Small intestine (tissue), 16 donors: ENCODE measurements at places on chromosomes 5 and 9.

- no peaks in the 10 kb centered on the region for H3K27me3 ChIP-seq
- H3K27ac ChIP-seq, result no peak overlapping the region
- no peak overlapping the region for H3K4me3 ChIP-seq
- no peaks in the 10 kb centered on the region for H3K4me1 ChIP-seq
Measured at GRCh38 chr5:141906517-141906916, 17.2 kb upstream of the DELE1 start.

DNA sequence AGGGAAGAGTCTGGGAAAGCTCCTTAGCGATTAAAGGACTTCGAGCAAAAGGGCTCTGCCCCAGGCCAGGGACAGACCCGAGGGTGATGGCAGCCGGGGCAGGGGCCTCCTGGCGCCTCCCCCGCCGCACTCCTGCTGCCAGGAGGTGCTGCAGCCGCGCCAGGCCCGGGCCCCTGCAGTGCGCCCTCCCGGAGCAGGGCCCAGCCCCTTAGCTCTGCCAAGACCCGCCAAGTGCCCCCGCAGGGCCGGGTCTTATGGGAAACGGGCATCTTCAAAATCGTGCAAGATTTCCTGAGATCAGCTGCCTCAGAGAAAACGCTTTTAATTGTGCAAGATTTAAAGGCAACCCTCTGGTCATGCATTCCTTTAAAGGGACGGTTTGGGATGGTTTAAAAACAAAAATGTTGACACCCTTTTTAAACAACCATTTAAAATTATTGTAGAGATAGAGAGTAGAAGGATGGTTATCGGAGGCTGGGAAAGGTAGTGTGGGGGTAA lies 52.4 kb downstream of the CDC14B start:
- H3K36me3 ChIP-seq, result peaks cover 1% of the 10 kb centered on the region
- no peaks in the 10 kb centered on the region for H3K27me3 ChIP-seq
- peak overlapping the region; percentile 98 for H3K27ac ChIP-seq

- no peaks in the 10 kb centered on the region for H3K27me3 ChIP-seq
- DNase-seq, result no peak
- no peaks in the 10 kb centered on the region for H3K4me1 ChIP-seq
Measured at GRCh38 chr9:92680166-92681119, 10.5 kb upstream of the IPPK start.

GRCh38 chr5:60229691-60230185 lies 336.2 kb upstream of the PDE4D start:
- H3K27ac ChIP-seq, result no peak overlapping the region
- H3K4me3 ChIP-seq, result no peak overlapping the region
- no peak for DNase-seq
- no peaks in the 10 kb centered on the region for H3K27me3 ChIP-seq
- H3K36me3 ChIP-seq, result no peaks in the 10 kb centered on the region

GRCh38 chr9:1575939-1576338 lies 439.2 kb upstream of the SMARCA2 start:
- H3K36me3 ChIP-seq, result no peaks in the 10 kb centered on the region
- H3K4me1 ChIP-seq, result no peaks in the 10 kb centered on the region
- DNase-seq, result no peak
- no peak overlapping the region for H3K27ac ChIP-seq

DNA sequence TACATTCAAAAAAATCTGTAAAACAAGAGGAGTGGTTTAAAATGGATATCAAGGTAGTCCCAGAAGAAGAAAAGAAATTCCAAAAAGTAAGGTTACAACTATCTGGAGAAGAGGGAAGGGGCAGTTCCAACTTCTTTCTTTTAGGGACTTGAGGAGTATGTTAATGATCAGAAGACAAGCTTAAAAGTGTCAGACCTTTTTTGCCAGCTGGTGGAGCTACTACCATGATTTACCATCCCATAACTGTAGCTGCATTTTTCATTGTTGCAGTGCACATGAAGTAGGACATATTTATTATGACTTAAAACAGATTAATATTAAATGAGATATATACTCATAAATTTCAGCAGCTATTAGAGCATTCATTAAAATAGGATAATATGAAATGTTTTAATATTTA lies 158.5 kb upstream of the RGS7BP start:
- H3K27me3 ChIP-seq, result no peaks in the 10 kb centered on the region
- no peaks in the 10 kb centered on the region for H3K4me1 ChIP-seq
- H3K4me3 ChIP-seq, result no peak overlapping the region
- DNase-seq, result no peak
- H3K36me3 ChIP-seq, result no peaks in the 10 kb centered on the region

DNA sequence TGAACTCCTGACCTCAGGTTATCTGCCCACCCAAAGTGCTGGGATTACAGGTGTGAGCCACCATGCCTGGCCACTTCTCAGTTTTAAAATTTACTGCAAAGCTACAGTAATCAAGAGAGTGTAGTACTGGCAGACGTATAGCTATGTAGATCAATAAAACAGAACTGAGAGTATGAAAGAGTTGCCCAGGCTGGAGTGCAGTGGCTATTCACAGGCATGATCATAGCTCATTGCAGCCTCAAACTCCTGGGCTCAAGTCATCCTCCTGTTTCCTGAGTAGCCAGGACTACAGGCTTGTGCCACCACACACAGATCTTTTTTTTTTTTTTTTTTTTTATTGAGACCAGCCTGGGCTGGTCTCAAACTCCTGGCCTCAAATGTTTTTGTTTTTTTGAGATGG lies 26.5 kb upstream of the NCS1 start:
- H3K27me3 ChIP-seq, result no peaks in the 10 kb centered on the region
- peaks cover 2% of the 10 kb centered on the region for H3K4me1 ChIP-seq
- H3K36me3 ChIP-seq, result no peaks in the 10 kb centered on the region
- no peak overlapping the region for H3K4me3 ChIP-seq
- DNase-seq, result no peak

GRCh38 chr9:87119328-87119881 lies 172.1 kb upstream of the GAS1 start:
- no peak overlapping the region for H3K27ac ChIP-seq
- no peak for DNase-seq
- no peak overlapping the region for H3K4me3 ChIP-seq
- no peaks in the 10 kb centered on the region for H3K36me3 ChIP-seq

GRCh38 chr9:113911850-113912557 lies 35.9 kb downstream of the ZNF618 start:
- no peaks in the 10 kb centered on the region for H3K36me3 ChIP-seq
- H3K4me3 ChIP-seq, result no peak overlapping the region
- peak; percentile 18 for DNase-seq
- no peaks in the 10 kb centered on the region for H3K27me3 ChIP-seq

- no peaks in the 10 kb centered on the region for H3K36me3 ChIP-seq
- H3K27ac ChIP-seq, result no peak overlapping the region
- no peaks in the 10 kb centered on the region for H3K4me1 ChIP-seq
- no peak overlapping the region for H3K4me3 ChIP-seq
Measured at GRCh38 chr9:132127888-132128534, 33.8 kb upstream of the NTNG2 start.

DNA sequence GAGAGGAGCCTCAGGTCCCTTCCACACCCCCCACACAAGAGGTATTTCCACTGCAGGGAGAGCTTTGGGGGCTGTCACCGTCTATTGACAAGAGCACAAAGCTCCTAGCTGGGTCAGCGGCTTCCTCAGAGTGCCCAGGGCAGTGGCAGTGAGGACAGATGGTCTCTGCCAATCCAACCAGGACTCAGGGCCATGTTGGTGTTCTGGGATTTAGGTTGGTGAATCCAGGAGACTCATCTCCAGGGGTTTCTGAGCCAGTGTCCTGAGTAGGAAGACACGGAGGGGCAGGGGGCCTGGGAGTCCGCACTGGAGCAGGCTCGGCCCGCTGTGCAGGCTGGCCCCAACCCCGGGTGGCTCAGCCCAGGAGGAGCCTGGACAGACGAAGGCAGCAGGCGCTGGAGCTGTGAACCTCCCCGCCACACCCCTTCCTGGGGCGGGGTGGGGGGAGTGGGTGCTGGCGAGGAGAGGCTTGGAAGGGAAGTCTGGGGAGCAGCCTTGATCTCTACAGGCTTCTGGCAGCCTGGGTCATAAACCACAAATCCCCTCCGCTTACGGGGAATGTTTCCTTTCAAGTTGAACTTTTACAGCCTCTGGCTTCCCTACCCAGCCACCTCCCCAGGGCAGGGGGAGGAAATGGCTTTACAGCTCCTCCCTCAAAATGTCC lies 19.6 kb downstream of the CRB2 start:
- peaks cover 36% of the 10 kb centered on the region for H3K4me1 ChIP-seq
- H3K36me3 ChIP-seq, result no peaks in the 10 kb centered on the region
- DNase-seq, result peak; percentile 61

- H3K36me3 ChIP-seq, result no peaks in the 10 kb centered on the region
- H3K27me3 ChIP-seq, result peaks cover 24% of the 10 kb centered on the region
- H3K4me3 ChIP-seq, result no peak overlapping the region
- no peak overlapping the region for H3K27ac ChIP-seq
- no peak for DNase-seq
Measured at GRCh38 chr9:1031951-1032601, 18.1 kb upstream of the DMRT2 start.

DNA sequence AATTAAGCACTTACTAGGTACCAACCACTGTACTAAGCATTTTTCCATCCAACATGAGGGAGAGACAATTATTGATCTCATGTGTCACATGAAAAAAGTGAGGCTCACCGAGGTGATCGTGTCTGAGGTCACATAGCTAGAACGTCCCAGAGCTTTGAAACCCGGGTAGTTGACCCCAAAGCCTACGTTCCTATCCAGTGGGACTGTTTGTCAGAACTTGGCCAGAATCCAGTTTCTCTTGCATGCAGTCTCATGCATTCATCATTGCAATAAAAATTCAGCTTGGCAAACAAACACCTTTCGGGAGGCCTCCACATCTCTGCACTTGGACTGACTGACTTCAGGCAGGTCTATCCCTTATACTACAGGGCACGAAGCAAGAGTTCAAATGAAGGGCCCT lies 23.4 kb upstream of the FAT2 start:
- no peaks in the 10 kb centered on the region for H3K4me1 ChIP-seq
- H3K27me3 ChIP-seq, result no peaks in the 10 kb centered on the region
- DNase-seq, result no peak

GRCh38 chr5:143793249-143793648 lies 18.7 kb upstream of the HMHB1 start:
- H3K27ac ChIP-seq, result no peak overlapping the region
- H3K4me1 ChIP-seq, result no peaks in the 10 kb centered on the region
- H3K36me3 ChIP-seq, result no peaks in the 10 kb centered on the region
- H3K27me3 ChIP-seq, result no peaks in the 10 kb centered on the region
- no peak overlapping the region for H3K4me3 ChIP-seq

- no peak for DNase-seq
- no peak overlapping the region for H3K27ac ChIP-seq
- no peaks in the 10 kb centered on the region for H3K27me3 ChIP-seq
- no peak overlapping the region for H3K4me3 ChIP-seq
Measured at GRCh38 chr5:158320178-158320674, 461.3 kb upstream of the CLINT1 start.

GRCh38 chr9:37155601-37156000 lies 35.2 kb downstream of the ZCCHC7 start:
- no peaks in the 10 kb centered on the region for H3K36me3 ChIP-seq
- no peaks in the 10 kb centered on the region for H3K27me3 ChIP-seq
- H3K4me3 ChIP-seq, result no peak overlapping the region
- DNase-seq, result no peak
- H3K27ac ChIP-seq, result no peak overlapping the region

GRCh38 chr9:131333771-131334628 lies 44.5 kb downstream of the PLPP7 start:
- no peak for DNase-seq
- H3K4me1 ChIP-seq, result no peaks in the 10 kb centered on the region
- no peak overlapping the region for H3K4me3 ChIP-seq
- H3K27ac ChIP-seq, result no peak overlapping the region
- H3K36me3 ChIP-seq, result no peaks in the 10 kb centered on the region

DNA sequence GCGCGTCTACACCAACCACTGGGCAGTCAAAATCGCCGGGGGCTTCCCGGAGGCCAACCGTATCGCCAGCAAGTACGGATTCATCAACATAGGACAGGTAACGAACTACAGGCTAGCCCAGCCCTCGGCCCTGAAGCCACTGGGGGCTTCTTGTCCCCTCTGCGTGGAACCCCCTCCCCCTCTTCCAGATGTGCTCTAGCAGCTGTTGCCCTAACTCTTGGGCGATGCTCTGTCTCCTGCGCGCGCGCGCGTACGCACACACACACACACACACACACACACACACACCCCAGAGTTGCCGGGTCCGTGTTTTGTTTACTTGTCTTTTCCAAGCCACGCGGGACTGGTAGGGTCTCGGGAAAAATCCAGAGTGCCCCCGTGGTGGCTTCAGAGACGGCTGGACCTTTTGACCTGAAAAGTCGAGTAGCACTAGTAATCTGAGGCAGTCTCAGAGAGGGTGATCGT lies 836 bp downstream of the PCSK5 start:
- H3K27ac ChIP-seq, result peak overlapping the region; percentile 93
- no peaks in the 10 kb centered on the region for H3K27me3 ChIP-seq
- H3K4me3 ChIP-seq, result peak overlapping the region; percentile 73
- peaks cover 6% of the 10 kb centered on the region for H3K4me1 ChIP-seq
- H3K36me3 ChIP-seq, result no peaks in the 10 kb centered on the region
- peak; percentile 74 for DNase-seq

- H3K36me3 ChIP-seq, result no peaks in the 10 kb centered on the region
- no peaks in the 10 kb centered on the region for H3K4me1 ChIP-seq
- H3K27me3 ChIP-seq, result no peaks in the 10 kb centered on the region
- no peak for DNase-seq
- H3K4me3 ChIP-seq, result no peak overlapping the region
- H3K27ac ChIP-seq, result no peak overlapping the region
Measured at GRCh38 chr5:54760182-54760935, 225.0 kb downstream of the ESM1 start.

- no peaks in the 10 kb centered on the region for H3K36me3 ChIP-seq
- H3K4me3 ChIP-seq, result no peak overlapping the region
- H3K4me1 ChIP-seq, result no peaks in the 10 kb centered on the region
- no peaks in the 10 kb centered on the region for H3K27me3 ChIP-seq
- no peak overlapping the region for H3K27ac ChIP-seq
- no peak for DNase-seq
Measured at GRCh38 chr9:81141961-81142360, 547.4 kb downstream of the TLE1 start.

GRCh38 chr5:142097681-142098080 lies 10.9 kb upstream of the NDFIP1 start:
- no peaks in the 10 kb centered on the region for H3K27me3 ChIP-seq
- no peak overlapping the region for H3K4me3 ChIP-seq
- no peaks in the 10 kb centered on the region for H3K36me3 ChIP-seq
- DNase-seq, result no peak

GRCh38 chr5:42952578-42952974 lies 87.5 kb downstream of the ANXA2R start:
- no peaks in the 10 kb centered on the region for H3K36me3 ChIP-seq
- H3K27me3 ChIP-seq, result no peaks in the 10 kb centered on the region
- no peak overlapping the region for H3K27ac ChIP-seq
- H3K4me3 ChIP-seq, result no peak overlapping the region
- DNase-seq, result no peak

DNA sequence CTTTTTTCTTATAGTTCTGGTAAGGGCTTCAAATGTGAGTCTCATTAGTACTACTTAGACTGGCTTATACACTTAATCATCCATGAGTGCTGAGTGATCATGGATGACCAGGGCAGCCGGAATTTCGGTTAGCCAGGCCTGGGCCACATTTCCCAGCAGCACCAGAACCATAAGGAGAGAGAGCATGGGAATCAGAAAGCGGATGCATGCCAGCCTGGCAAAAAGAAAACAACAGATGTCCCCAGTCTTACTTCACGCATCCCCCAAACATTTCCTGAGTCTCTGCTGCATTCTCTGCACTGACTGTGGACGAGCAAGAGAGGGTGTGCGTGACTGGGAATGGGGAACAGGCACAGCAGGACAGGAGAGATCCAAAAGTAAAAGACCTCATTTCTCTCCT lies 371.1 kb upstream of the ZNF608 start:
- no peak overlapping the region for H3K4me3 ChIP-seq
- no peak overlapping the region for H3K27ac ChIP-seq
- H3K27me3 ChIP-seq, result no peaks in the 10 kb centered on the region
- no peaks in the 10 kb centered on the region for H3K36me3 ChIP-seq
